Fibroblast of pulmonary artery (primary cell): ENCODE measurements at places on chromosomes 6 and 20.

GRCh38 chr6:107716688-107717089 lies 107.4 kb downstream of the SCML4 start:
- peak; percentile 27 for DNase-seq

- no peak for DNase-seq
Observed at GRCh38 chr6:118354641-118355040, 193.5 kb upstream of the PLN start.

GRCh38 chr6:140237251-140237650 lies 862.8 kb upstream of the CITED2 start:
- no peak for DNase-seq

DNA sequence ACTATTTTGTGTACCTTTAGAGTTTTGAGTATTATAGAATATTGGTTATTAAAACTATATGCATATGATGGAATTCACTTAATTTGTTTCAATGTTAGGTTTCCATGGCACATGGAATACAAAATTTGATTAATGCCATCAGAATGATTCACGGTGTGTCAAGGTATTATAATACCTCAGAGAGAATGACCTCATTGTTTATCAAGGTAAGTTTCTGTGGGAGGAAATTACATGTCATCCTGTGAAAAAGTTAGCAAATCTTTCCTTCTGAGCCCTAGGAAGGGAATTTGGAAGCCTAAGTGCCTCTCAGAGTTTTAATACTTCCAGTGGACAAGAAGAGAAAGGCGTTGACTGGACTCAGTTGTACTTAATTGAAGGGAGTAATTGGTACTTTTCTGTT lies 40.8 kb downstream of the DNAH8 start:
- no peak for DNase-seq

- peak; percentile 18 for DNase-seq
Observed at GRCh38 chr6:15327271-15327670, 81.4 kb downstream of the JARID2 start.

- no peak for DNase-seq
Observed at GRCh38 chr6:7101290-7101689, 6.5 kb upstream of the RREB1 start.

DNA sequence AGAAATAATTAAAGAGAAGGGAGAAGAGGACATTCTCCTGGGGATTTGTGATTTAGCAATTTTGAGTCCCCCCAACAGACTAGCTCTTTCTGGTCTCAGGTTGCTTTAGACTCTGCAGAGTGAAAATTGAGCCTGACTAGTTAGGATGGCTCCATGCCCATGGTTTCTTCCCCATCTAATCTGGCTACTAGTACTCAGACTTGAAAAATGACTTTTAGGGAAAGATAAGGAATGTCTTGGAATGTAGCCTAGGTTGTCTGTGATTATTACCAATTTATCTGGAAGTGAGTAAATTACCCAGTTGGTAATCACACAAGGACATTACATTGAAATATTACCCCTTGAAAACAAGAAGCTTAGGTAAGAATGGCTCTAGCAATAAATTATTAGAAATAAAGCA lies 4.2 kb downstream of the BEND6 start:
- DNase-seq, result no peak

DNA sequence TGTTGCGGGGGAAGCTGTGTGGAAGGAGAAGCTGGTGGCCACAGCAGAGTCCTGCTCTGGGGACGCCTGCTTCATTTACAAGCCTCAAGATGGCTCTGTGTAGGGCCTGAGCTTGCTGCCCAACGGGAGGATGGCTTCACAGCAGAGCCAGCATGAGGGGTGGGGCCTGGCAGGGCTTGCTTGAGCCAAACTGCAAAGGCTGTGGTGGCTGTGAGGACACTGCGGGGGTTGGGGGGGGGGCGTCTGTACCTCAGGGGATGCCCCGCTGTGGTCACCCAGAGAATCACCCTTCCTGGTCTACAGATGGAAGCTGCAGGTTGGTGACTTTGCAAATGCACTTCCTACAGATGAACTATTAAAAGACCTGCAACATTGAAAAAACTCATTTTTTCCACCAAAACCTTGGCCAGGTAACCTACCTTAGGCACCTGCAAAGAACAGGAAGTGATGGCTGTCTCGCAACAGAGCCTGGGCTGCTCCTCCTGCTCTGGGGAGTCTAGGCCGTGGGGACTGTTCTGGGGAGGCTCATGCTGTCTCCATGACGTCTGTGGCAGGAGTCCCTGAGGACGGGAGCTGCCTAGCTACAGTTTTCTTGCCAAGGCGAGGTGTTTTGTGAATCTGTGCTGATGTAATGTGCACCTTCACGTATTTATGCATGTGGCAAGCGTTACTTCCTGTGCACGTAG lies 7.3 kb downstream of the NPBWR2 start:
- DNase-seq, result no peak

DNA sequence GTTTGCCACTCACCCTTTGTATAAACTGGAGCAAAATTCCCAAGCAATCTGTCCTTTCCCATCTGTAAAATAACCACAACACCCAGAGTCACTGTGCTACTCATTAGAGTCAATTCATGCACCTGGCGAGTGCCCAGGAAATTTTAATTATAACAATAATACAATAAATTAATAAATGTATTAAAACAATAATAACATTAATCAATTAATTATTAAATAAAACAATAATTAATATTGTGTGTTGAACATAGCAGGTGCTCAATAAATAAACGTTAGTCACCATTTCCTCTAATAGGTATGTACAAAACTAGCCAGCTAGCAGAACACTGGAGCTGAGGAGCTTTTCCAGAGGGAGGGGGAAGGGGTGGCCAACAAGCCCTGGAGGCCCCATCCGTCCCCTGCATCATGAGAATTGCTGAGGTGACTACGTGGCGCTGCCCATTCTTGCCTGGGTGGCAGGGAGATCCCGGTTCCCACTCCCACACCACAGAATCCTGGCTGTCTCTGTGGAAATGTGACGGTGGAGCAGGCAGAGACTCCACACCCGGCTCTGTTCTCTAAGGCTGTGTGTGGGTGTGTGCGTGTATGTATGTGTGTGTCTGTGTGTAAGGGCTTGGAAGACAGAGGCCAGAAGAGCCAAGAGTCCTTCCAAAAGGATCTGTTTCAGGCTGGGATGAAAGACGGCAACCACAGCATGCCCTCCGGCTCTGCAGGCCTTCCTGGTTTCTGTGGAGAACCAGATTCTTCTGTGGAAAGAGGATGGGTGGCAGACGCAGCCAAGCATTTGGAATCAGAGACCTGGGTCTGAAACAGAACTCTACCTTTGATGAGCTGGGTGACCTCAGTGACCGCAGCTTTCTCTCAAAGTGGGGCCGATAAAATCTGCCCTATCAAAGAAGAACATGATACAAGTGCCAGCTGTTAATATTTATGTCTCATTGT lies 18.8 kb upstream of the EZR start:
- peak; percentile 39 for DNase-seq

GRCh38 chr6:110944681-110945151 lies 13.8 kb upstream of the GTF3C6 start:
- DNase-seq, result peak; percentile 73

- DNase-seq, result peak; percentile 45
Observed at GRCh38 chr20:25543068-25543467, 42.3 kb downstream of the NINL start.

DNA sequence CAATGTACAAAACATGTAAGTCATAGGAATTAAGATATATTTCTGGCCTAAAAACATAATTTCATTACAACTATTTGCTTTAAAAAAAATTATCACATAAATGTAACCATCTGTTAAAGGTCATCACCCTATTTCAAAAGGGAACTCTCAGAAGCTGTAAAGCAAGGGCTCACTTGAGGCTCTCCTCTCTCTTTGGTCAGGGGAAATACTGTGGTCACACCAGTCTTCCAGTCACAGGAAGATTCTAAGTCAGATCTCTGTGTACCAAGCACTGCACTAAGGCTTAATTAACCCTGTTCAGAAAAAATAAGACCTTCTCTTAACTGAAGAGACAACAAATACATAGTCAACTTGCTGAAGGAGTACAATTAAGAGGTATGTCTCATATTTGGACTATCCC lies 75.6 kb downstream of the MMS22L start:
- no peak for DNase-seq

- no peak for DNase-seq
Observed at GRCh38 chr6:8299034-8299433, 136.3 kb downstream of the SLC35B3 start.

GRCh38 chr6:251920-252319 lies 40.4 kb upstream of the DUSP22 start:
- no peak for DNase-seq

DNA sequence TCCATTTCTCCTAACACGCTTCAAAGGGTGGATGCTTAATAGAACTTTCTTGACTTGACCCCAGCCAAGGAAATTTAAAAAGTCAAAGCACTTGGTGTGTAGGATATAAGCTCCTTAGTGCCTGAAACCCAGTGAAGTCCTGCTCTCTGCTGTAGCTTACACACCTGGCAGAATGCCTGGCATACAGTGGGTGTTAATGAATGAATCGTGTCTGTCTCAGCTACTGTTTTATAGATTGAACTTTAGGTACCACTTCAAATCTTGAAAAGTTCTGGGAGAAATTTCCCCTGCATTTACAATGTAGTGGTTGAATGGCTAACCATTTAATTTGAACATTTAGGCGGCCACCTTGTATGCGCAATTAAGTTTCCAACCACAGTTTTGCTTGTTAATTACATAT lies 70.5 kb upstream of the ZNF217 start:
- DNase-seq, result no peak

DNA sequence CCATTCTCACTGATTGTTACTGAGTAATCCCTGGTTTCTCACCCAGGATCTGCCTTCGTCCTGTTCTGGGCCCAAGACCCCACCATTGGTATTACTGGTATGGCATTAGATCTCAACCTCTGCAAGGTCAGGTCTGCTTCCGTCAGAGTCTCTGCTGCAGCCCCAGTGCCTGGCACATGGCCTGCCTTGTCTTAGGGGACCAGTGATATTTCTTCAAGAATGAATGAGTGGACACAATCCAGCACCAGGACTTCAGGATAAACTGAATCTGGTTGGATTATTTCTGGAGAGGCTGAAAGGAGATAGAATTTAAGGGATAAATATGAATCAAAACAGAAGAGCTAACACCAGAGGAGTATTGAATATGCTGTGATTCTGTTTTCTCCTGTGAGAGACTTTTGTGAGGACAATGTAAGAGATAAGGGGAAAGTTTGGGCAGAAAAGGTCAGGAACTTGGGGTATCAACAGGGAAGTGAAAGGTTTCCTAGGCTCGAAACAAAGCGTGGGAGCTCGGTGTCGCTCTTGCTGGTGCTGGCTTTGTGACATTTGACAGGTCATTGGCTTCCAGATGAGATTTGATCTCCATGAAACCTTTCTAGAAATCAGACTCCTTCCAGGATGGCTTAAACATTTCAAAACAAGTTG lies 53.9 kb downstream of the OSTM1 start:
- DNase-seq, result no peak

- DNase-seq, result no peak
Observed at GRCh38 chr6:168214586-168215104, 104.9 kb downstream of the DACT2 start.

- no peak for DNase-seq
Observed at GRCh38 chr20:45305262-45305661, 1.4 kb upstream of the RBPJL start.

GRCh38 chr20:32556312-32557184 lies 28.6 kb downstream of the NOL4L start:
- DNase-seq, result no peak

DNA sequence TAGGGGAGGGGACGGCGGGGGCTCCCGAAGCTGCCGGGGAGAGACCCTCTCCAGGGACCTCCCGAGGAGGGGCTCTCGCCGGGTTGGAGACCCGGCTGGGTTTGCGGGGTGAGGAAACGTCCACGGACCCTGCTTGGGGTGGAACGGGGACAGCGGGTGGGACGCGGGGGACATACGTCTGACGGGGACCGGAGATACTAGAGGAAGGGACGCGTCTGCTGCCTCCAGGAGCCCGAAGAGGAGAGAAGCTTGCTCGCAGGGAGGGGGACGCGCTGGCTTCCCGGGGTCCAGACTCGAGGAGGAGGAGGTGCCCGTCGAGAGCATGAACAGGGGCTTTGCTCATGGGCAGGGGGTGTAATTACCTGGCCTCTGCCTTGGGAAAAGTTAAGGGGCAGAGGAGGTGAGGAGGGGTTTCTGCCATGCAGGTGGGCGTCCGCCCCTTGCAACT lies 593 bp downstream of the DNMT3B start:
- no peak for DNase-seq

GRCh38 chr6:44006123-44006871 lies 121.0 kb downstream of the MRPL14 start:
- no peak for DNase-seq

DNA sequence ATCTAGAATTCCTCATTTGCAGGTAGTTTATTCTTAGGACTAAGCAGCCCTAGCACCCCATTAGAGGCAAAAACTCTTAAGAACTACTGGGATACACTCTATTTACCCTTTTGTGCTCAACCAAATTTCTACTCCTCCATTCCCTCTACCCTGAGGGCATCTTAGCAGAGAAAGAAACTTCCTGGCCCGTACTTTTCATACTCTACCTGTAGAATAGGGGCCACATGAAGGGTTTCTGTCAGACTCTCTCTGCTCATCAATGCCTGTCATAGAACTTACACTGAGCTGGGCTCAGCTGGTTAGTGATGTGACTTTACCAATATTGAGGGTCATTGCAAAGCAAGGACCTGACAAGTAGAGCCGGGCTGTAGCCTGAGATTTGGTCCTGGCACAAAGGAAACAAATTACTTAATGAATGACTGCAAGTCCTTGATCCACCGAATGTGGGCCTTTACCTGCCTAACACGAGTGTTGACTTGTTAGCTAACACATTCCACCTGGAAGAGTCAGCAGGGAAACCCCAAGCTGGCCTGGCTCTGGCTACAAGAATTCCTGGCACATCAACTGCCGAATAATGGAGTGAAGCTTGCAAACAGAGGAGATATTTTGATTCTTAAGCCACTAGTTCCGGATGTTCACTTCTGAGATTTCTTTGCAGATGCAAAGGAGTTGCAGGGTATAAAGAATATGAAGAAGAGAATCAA lies 280.5 kb upstream of the JAG1 start:
- no peak for DNase-seq

- DNase-seq, result peak; percentile 58
Observed at GRCh38 chr6:145214570-145214969, 520.8 kb downstream of the EPM2A start.

DNA sequence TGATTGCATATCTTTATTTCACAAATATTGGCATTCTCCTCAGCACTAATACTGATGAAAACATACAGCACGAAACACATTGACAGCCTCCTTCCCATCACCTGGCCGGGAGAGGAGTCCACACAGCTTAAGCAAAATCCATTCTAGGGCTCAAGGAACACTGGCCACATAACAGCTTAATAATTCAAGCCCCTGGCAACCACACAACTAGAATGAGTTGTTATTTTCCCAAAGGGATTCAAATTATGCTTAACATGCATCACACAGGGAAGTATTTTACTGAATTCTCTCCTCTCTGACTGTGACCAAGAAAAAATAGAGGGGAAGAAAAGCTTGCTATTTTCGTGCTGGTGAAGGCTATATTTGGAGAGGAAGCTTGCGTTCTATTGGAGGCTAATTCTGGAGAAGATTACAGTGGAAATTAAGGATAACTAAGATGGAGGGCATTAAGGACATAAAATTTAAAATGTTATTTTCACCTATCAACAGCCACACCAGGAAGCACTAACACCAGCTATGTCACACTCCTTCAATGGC lies 198.5 kb downstream of the ADGRG6 start:
- DNase-seq, result no peak
